ENCODE measurements at places on chromosomes 1 and 21.

GRCh38 chr1:43814401-43814800, 107.1 kb downstream of the ST3GAL3 start:
- no peak for DNase-seq

DNA sequence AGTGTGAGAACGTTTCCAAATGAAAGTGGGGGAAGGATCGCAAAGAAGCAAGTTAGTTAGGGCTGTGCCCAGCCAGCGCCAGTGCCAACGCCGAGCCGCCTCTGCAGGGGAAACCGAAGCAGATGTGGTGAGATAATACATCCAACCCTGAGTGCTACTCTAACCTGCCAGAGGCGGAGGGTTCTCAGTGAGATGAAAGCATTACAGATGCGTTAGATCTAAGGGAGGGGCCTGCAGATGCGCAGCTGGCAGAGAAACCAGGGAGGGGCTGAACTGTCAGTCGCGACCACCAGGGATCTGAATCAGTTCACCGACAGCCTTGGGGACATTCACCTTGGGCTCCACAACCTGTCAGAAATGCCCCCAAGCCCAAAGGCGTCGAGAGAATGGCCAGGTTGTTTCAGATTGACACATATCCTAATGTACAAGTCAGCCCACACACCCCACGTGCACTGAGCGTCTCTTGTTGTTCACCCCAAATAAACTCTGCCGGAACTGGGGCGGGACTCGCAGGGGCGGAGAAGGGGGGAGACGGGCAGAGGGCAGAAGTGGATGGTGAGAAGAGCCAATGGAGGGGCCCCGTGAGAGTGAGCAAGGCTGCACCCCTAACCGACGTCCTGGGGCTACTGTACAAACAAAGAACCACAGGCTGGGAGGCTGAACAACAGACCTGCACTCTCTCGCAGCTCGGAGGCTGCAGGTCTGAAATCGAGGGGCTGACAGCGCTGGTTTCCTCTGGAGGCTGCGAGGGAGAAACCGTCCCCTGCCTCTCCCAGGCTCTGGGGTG, 8.7 kb upstream of the UMODL1 start:
- DNase-seq = peak; percentile 61

GRCh38 chr1:118661769-118662320, 326.3 kb downstream of the TBX15 start:
- DNase-seq = no peak

DNA sequence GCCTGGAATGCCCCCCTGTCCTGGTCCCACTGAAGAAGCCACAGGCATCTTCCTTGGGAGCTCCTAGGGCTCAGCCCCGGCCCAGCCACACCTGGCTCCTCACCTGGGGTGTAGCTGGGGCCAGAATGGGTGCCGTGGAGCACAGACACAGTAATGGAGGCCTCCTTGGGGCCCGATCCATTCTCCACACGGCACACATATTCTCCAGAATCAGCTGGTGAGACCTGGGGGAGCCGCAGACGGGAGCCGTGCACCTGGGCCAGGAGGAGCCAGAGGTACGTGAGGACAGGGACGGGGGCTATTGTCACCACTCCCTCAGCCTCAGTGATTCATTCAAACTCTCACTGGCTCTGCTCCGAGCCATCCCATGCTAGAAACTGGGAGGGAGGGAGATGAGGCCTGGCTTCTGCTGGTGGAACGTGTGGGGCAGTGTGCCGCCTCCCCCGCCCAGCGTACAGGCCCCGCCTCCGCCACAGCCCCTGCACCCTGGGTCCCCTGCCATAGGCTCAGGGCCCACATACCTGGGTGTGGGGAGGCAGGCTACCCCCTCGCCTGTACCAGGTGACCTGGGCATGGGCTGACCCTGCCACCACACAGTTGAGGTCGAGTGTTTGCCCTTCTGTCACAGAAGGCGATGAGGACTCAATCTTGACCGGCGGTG, 42.2 kb downstream of the LDLRAD2 start:
- DNase-seq = no peak
